ENCODE measurements at places on chromosomes 7 and 10.

- no peak for DNase-seq
These were observed 161.5 kb downstream of the FGFR2 start for GRCh38 chr10:121436630-121437341.

DNA sequence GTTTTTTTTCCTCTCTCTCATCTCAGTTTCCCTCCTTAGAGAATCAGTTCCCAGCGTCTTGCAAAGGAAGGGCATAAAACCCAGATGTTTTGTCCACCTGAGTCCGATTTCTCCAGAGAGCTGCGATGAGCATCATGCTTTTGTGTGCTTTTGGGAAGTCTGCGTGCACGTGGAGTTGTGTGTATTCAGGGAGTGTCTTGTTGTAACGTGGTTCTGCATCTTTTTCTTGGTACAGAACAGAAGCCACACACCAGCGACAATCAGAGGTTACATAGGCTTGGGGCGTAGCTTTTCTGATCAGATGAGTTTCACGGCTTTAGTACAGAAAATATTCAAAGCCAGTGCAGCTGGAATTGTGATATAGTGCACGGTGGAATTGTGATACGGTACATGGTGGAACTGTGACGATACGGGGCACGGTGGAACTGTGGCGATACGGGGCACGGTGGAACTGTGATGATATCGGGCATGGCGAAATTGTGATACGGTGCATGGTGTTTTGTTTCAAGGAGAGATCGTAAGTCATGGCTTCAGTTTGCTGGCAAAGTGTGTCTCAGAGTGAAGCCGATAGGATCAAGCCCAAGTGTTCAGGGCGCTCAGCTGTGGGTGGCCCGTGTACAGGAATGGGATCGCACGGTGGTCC is 32.8 kb downstream of the FOXK1 start:
- DNase-seq, result no peak

GRCh38 chr7:158409816-158410330 is 177.8 kb downstream of the PTPRN2 start:
- no peak for DNase-seq

- DNase-seq, result no peak
These were observed 39.2 kb upstream of the PSMG3 start for GRCh38 chr7:1609023-1609422.

DNA sequence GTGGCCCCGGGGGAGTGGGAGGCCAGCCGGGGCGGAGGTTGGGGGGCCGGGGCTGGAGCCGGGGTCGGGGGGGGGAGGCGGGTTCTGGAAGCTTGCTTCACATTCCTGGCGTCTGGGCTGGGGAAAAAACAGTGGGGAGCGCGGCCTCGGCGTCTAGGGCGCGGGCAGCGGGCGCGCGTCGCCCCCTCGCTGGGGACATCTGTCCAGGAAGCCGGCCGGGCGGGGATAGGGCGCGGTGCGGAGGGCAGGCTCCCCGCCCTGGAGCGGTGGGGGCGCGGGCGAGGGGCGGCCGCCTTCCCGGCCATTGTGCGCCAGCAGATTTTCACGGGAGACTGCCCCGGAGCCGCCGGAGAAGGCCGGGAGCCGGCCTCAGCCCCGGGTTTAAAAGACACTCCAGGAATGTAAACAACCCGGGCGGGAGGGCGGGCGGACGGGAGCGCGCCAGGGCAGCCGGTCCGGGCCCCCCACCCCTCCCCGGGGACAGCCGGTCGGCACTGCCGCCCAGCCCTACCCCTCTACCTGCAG is 1.4 kb downstream of the ZMIZ1 start:
- DNase-seq, result no peak

GRCh38 chr10:101000127-101000914 is 713 bp downstream of the LZTS2 start:
- DNase-seq, result no peak
